ENCODE measurements at places on chromosomes 3 and 15. TPM values are rescaled to one million over a fixed set of nuclear protein-coding genes. Genes with fewer than 3 reads are reported as not detected.
A peak's percentile ranks its signal among the peaks of the same experiment; 100 is the strongest.

PAQR9 gene
- not detected for total RNA-seq

DNA sequence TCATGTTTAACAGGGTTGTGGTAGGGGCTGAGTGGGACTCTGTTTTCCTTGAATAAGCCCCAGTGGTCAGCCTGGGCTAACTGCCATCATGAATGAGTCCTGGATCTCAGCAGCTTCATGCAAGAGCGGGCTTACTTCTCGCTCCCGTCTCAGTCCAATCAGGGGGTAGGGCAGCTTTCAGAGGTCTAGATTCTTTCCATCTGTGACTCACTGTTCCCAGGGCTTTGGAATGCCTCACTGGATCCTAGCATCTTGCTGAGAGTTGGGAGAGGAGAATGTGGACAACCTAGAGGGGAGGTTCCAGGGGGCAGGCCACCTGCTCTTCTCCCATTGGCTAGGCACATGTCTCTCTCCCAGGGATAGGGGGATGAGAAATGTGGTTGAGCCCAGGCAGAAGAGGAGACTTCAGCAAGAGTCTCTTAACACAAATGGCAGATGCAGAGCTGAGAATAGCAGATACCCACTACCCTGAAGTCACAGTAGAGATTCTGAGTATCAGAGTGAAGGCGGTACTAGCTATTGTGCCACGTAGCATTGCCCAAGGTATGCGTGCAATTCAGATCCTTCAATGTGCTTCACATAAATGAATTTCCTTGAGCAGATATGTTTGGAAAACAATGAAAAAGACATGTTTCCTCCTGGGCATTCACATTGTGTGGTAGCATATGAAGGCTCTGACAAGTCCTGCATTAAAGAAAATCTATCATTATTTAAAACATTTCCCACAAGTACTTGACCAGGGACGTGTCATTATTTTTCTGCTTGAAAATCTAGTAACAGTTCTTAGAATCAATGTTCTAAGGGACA, 257.7 kb upstream of the PROK2 start:
- no peak for DNase-seq

- no peak for DNase-seq
Measured at GRCh38 chr3:178200316-178200715, 335.9 kb upstream of the KCNMB2 start.

- DNase-seq = no peak
Measured at GRCh38 chr3:50381383-50381782, 22.1 kb upstream of the TMEM115 start.

DNA sequence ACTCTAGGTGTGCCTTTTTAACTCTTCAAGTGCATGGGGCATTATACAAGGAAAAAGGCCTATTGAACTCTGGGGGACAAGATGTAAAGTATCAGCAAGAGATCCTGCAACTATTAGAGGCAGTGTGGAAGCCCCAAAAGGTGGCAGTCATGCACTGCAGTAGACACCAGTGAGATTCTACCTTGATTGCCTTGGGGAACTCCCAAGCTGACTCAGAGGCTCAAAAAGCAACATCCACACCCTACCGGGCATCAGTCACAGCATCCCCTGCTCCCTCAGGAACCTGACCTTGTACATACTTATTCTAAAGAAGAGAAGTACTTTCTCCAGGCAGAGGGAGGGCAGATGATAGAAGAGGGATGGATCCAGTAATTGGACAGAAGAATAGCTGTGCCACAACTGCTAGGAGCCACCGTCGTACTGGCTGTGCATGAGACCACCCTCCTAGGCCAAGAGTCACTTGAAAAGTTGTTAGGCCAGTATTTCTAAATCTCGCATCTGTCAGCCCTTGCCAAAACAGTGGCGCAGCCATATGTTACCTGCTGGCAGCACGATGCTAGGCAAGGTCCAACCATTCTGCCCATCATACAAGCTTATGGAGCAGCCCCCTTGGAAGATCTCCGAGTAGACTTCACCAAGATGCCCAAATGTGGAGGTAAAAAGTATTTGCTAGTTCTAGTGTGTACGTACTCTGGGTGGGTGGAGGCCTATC, 523.1 kb upstream of the FRG2C start:
- DNase-seq = no peak

- DNase-seq = no peak
Measured at GRCh38 chr15:63507878-63508818, 3.8 kb downstream of the USP3 start.

CISH gene
- 5.6 TPM for total RNA-seq

GRCh38 chr3:64266065-64266931, 41.0 kb upstream of the PRICKLE2 start:
- peak; percentile 61 for DNase-seq

SERPINI2 gene
- total RNA-seq = not detected

CHDH gene
- total RNA-seq = 1.8 TPM

- DNase-seq = no peak
Measured at GRCh38 chr3:169676925-169677537, 13.5 kb upstream of the MECOM start.

DPPA2 gene
- total RNA-seq = not detected

ARIH2 gene
- total RNA-seq = 37.4 TPM

GRCh38 chr3:12155828-12156227, 2.9 kb downstream of the TIMP4 start:
- no peak for DNase-seq

DNA sequence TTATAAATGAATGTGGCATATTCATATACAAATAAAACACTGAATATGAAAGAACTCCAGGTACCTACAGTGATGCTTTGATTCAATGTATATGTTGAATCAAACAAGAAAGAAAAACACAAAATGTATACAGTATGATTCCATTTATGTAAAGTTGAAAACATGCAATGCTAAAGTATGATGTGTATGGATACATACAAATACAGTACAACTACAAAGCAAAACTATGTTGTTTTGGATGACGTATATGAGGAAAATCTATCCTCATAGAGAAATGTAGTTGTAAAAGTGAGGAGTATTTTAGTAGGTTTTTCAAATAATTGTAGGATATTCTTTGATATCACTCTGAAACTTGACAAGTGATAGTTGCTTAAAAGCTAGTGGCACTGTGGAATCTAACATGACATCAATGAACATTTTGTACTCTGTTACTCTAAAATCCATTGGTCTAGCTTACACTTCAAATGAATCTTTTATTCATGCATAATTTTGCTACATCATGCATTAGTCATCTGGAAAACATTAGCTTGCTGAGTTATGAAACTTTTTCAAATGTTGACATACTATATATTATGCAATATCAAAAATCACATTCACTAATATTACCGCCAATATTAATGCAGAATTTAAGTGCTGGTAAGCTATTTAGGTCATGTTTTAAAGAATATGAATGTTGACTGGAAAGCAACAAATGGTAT, 278.1 kb upstream of the CHRNA7 start:
- no peak for DNase-seq

LNP1 gene
- total RNA-seq = 1.3 TPM

BMF gene
- 7.1 TPM for total RNA-seq

CHRNA5 gene
- total RNA-seq = 4.2 TPM

LINS1 gene
- 17.4 TPM for total RNA-seq

- DNase-seq = peak; percentile 16
Measured at GRCh38 chr3:59709702-59710553, 660.1 kb upstream of the CFAP20DC start.

DNA sequence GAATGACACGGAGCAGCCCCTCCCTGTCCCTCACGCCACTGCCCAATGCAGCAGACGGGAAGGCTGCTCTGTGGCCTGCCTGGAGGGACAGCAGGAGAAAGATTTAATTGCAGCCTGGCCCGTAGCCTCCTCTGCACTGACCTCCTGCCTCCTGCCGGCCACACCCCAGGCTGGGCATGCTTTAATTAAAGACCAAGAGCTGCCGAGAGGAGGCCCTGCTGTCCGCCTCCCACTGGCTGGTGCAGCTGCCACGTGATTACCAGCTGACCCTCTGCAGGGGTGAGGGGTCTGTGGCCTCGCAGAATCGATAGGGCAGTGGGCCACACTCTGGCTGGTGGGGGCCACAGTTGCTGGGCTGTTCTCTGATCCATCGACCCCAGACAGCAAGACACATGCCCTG, 100.2 kb upstream of the PRR23E start:
- DNase-seq = no peak

GRCh38 chr3:140311428-140311827, 366.4 kb upstream of the TRIM42 start:
- DNase-seq = no peak

- no peak for DNase-seq
Measured at GRCh38 chr3:13654330-13655060, 105.6 kb downstream of the FBLN2 start.

GRCh38 chr3:43885908-43886618, 195.3 kb downstream of the ABHD5 start:
- DNase-seq = no peak

DNA sequence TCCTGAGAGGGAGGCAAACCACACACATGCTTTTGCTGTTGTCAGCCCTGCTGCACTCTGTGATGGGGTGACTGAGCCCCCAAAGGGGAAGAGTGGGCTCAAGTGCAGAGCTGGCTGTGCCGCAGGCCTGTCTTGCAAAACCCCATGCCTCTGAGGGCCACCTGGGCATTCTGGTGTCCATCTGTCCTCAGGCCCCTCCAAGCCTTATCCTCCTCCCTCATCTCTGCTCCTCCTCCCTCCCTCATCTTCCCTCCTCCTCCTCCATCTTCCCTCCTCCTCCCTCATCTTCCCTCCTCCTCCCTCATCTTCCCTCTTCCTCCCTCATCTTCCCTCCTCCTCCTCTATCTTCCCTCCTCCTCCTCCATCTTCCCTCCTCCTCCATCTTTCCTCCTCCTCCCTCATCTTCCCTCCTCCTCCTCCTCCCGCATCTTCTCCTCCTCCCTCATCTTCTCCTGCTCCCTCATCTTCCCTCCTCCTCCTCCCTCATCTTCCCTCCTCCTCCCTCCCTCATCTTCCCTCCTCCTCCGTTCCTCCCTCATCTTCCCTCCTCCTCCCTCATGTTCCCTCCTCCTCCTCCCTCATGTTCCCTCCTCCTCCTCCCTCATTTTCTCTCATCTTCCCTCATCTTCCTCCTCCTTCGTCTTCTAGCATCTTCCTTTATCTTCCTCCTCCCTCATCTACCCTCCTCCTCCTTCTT, 40.6 kb downstream of the CHDH start:
- no peak for DNase-seq

DNA sequence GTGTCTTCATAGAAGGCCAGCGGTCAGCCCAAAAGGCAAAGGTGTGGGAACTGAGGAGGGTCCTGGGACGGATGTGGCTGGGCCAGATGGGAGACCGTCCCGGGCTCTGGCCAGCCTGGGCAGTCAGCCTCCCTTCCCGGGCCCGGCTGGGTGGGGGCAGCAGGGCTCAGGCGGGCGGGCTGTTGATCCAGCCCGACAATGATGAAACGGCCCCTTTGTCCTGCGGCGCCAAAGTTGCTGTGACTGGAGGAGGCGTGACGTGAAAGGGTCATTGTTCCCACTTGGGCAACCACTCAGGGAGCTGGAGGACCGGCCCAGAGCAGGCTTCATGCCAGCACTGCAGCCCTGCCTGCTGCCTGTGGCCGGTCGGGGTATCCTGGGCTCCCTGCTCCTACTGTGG, 16.5 kb downstream of the DUSP7 start:
- DNase-seq = peak; percentile 63

DNA sequence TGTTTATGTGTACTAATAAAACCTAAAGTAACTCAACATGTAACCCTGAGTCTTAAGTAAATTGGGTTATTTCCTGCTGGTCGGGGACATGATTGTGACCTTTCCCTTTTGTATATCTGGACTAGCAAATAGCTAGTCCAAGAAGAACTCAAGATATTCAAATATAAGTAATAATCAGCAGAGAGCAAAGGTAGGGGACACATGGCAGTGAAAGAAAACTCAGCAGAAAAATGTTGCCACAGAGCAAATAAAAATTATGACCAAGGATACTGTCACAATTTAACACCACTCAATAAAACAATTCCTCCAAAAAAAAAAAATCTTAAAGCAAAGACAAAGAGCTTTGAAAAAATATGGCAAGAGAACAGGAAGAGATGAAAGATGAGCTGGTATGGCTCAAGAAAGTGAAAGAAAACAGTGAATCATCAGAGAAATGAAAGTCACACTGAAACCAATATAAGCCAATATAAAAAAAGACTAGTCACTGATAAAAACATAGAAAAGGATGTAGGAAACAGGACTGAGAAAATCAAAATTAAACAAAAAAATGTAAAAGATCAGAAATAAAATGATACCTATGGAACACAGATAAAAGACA, 43.4 kb downstream of the HLTF start:
- no peak for DNase-seq

- no peak for DNase-seq
Measured at GRCh38 chr15:96887730-96888129, 557.2 kb downstream of the NR2F2 start.

- DNase-seq = no peak
Measured at GRCh38 chr3:70097084-70097483, 97.6 kb downstream of the SAMMSON start.

GRCh38 chr15:101182215-101182614, 69.6 kb downstream of the CHSY1 start:
- DNase-seq = no peak

CASR gene
- not detected for total RNA-seq

TERC gene
- 530 TPM for total RNA-seq

DNA sequence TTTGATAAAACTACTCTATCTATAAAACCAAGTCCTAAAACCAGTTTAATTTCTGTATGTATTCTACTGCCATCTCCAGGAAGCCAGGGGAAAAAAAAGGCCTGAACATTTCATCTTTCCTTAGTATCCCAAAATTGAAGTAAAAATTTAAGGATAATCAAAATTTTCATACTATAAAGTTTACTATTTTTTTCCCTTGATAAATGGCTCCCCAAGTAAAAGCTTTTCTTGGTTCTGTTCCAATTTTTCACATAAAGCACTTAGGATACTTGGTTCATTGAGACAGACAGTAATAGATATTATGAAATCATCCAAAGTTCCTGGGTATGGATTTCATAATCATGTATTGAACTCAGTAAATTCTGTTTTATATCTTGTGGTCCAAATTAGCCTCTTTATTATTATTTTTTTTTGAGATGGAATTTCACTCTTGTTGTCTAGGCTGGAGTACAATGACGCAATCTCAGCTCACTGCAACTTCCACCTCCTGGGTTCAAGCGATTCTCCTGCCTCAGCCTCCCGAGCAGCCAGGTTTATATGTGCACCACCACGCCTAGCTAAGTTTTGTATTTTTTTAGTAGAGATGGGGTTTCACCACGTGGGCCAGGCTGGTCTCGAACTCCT, 34.5 kb downstream of the ICE2 start:
- no peak for DNase-seq

- no peak for DNase-seq
Measured at GRCh38 chr15:73805504-73806089, 52.4 kb upstream of the INSYN1 start.

BAHD1 gene
- total RNA-seq = 12.2 TPM

GRCh38 chr15:74200871-74201419, 1.6 kb downstream of the STRA6 start:
- DNase-seq = peak; percentile 80

DNA sequence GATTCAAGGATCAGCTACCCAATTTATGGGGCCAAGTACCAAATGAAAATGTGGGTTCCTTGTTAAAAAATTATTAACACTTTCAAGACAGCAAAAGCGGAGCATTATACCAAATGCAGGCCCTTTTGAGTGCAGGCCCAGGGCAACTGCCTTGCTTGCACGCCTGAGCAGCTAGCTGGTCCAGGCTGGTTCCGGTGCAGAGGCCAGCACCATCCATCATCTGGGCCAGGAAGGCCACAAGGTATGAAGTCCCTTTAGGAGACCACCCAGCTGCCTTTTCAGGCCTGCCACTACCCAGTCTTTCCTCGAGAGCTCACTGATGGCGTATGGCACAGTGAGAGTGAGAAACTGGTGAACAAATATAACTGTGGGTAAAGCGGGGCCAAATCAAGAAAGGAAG, 13.0 kb downstream of the ANAPC13 start:
- no peak for DNase-seq

- no peak for DNase-seq
Measured at GRCh38 chr15:101469520-101470288, 19.8 kb downstream of the PCSK6 start.
